ENCODE measurements at places on chromosomes 5 and 9.

GRCh38 chr5:1161833-1162229, 39.6 kb upstream of the SLC6A19 start:
- DNase-seq = no peak

GRCh38 chr5:94793113-94793815, 174.8 kb downstream of the SLF1 start:
- no peak for DNase-seq

DNA sequence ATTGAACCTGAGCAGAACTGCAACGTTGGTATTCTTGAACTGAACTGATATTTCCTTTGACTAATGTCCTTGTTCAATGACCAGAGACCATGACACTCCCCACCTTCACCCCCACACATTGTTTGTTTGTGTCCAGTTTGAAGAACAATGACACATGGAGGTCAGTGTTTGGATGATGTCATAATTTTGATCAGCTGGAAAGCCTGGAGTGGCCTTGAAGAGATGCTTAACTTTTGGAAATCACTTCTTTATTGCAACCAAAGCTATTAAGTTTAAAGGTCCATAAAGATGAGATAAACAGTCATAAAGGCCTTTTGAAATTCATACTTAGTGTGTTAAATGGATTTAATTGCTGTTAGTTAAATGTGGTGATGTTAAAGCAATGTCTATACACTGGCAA, 92.7 kb downstream of the TMC1 start:
- DNase-seq = no peak

DNA sequence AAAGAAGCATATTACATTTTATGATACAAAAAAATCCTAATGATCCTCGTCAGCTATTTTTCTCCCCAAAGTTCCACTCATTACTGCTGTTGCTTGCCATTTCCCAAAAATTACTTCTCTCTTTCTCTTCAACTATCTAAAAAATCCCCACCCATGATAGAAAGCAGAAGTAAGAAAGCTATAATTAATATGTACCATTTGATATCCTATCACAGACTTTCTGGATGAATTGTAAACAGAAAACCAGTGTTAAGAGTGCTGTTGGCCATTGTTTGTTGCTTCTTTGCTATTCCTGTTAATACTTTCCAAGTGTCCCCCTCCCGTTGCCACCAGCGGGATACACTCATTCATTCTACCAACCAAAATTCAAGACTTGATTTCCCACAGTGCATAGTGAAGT, 136.3 kb upstream of the SMARCA2 start:
- DNase-seq = no peak

DNA sequence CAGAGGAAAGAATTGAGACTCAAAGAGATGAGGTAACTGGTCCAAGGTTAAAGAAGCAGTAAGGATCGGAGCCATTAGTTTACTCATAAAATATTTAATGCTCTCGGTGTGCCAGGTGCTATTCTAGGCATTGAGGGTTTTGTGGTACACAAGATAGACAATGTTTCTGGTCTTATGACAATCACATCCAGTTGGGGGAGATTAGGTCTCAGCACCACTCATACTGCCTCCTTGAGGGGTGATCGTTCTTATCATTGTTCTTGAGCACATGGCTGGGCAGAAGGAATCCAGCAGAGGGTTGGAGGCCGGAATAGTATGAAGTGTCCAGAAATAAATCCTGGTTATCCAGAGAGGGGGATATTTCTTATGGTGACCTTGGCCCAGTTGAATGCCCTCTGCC, 40.7 kb upstream of the LCP2 start:
- DNase-seq = no peak

DNA sequence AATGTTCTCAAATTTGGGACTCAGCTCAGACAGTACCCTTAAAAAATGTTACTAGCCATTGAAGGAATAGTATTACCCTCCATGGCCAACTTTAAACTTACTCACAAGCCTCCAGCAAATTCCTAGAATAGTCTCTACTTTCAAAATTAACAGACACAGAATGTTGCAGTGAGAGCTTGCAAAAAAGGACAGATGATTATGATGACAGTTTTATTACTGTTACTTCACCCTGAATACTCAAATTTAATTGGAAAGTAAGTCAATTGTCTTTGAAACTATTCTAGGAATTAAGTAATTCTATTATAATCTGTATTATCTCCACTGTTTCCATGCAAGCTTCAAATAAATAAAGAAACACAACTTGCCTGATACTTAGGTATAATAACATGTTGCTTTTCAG, 288.3 kb downstream of the SLF1 start:
- DNase-seq = no peak

DNA sequence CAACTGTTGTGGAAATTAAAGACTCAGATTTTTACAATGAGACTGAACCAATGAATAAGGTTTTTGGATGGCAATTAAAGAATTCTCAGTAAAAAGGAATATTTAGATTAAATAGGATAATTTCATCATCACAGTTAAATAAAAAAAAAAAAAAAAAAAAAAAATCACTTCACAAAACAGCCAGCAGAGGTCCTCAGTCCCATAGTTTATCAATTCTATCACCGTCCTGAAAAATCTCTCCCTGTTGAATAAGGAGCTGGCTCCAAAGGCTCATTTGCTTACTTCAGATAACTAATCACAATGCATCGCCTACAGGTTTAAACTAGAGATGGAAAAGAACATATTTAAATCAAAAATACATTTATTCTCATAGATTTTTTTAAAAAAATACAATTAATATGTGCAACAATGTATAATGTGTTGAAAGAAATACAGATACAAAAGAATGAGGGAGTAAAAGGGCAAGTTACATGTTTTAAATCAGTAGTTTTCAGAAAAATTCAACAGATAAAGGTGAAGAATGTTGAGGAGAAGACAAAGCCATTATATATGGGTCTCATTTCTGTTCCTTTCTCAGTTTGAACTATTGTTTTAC, 175.8 kb upstream of the CHD1 start:
- DNase-seq = no peak

- DNase-seq = no peak
These were observed 296.9 kb downstream of the ADAMTS6 start for GRCh38 chr5:65184780-65185179.

GRCh38 chr5:150112201-150113046, 26.1 kb upstream of the CSF1R start:
- no peak for DNase-seq

- DNase-seq = no peak
These were observed 198.3 kb downstream of the KCTD16 start for GRCh38 chr5:144369006-144369405.

GRCh38 chr9:91301161-91301560, 60.6 kb downstream of the AUH start:
- no peak for DNase-seq

GRCh38 chr5:126274076-126274762, 149.0 kb upstream of the GRAMD2B start:
- DNase-seq = no peak

DNA sequence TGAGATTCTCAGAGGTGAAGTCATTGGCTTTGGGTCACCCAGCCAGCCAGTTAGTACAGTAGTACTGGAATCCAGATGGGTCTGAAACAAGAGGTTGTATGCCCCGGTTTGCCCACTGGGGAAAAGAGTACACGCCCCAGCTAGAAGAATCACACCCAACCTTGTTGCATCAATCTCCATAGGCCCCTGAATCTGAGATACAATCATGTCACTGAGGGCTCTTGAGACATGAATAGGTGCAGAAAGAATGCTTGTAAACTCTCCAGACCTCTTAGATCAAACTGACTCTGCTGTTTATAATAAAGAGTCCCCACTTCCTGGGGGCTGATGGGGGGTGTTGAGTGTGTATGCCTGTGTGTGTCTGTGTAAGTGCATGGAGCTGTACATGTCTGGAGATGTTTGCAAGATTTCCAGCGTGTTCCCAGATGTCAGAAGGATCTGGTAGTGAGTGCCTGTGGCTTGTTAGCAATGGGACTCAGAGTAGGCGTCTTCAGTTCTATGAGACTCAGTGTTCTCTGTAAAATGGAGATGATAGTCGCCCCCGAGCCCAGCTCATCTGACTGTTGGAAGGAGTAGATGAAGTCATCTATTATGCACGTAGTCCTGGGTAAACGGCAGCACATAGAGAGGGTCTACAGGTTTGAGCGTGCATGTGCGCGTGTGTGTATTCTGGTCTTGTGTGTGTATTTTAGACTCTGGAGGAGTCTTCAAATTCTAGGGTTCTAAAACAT, 48.2 kb downstream of the COL27A1 start:
- no peak for DNase-seq

DNA sequence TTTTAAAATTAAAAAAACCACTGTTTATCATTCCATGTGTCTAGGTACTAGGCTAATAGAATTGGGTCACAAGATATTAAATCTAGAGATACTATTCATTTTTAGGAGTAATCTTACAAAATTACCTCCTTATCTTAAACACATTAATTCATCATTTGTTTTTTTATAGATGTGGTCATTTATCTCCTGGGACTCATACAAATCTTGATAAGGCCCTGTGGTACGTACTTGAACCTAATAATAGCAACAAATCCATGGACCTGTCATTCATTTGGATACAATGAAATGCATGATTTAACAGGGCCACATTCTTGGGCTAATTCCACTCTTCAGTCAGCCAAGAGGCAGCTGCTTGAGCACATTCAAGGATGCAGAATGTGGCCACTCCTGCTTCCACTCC, 66.4 kb upstream of the MARCHF11 start:
- no peak for DNase-seq

- no peak for DNase-seq
These were observed 54.8 kb upstream of the CPEB4 start for GRCh38 chr5:173833196-173833985.

- DNase-seq = no peak
These were observed 95.8 kb downstream of the PLPP1 start for GRCh38 chr5:55438998-55439397.

DNA sequence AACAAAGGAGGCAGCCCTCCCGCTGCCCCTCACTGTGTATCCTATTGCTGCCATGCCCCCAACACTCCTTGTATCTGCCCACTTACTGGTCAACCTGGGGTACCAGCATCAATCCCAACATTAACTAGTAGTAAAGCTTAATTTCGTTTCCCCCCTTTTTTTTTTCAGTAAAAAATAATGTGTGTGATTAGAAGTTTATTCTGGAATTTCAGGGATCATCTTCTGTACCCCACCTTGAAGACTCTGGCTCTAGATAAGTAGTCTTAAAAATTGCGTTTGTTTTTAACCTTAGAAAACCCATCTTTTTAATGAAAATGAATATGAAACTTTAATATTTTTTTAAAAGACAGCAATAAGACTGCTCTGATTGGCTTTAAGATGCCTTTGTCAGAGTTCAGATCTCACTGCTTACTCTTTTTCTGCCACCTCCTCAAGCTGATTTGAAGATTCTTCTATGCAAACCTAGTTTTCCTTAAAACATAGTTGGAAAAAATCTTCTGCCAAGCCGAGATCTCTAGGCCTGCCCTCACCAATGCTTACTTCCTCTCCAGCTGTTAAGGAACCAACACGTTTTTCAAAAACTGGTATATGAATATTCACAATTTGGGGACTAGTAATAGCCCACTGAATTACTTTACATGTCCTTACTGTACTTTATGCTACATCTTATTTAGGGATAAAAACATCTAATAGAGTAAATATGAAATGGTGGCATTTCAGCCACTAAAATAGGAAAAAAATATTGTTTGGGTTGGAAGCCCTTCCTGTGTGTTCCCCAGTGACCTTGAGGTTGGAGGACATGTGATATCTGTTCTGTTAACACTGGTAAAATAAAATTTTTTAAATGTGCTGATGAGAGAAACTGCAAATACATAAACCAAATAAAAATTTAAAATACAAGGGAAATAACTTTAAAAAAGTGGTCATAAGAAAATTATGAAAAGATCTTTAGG, 4.0 kb upstream of the RHOBTB3 start:
- no peak for DNase-seq

DNA sequence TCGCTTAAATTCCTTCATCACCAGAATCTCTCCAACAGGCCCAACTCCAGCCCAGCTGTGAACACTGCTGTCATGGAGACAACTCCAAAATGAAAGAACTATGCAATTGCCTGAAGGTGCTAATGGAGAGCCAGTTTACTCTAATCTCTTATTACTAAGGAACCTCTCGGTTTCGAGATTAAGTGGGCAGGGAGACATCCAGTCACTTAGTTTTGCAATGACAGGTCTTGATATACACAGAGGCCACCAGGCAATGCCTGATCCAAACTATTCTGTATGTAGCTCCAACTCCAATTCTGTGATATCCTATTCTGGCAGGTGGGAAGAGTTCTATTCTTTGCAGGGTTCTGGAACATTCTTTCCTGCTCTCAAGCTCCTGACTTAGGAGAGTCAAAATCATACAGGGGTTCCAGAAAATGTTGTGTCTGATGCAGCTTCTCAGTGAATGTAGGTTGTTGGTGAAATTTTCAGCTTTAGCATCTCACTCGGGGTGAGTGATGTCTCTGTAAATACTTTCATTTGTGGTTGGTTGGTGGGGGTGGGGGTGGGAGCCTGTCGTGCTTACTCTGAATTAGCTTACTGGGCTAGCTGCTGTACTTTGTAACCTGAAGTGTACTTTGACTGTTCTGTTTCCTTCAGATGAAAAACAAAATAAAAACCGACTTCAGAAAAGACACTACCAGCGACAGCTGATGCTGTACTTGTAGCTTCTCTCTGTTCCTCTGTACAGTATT, 170.9 kb downstream of the PALM2AKAP2 start:
- DNase-seq = no peak

GRCh38 chr5:150460781-150461180, 11.2 kb upstream of the RPS14 start:
- no peak for DNase-seq

DNA sequence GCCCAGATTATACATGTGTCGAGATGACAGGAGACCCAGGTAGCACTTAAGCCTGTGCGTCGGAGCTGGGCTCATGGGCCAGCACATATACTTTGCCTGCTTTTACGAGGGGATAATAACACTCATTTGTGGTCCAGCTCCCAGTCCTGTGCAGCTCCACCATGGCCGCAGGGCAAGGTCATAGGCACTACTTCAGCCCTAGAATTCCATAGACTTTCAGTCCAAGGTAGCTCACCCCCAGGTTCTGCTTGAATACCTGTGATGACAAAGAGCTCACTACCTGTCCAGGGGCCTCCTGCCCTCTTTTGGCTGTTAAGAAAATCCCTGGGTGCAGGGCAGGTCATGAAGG, 1.7 kb downstream of the CORO2A start:
- no peak for DNase-seq

DNA sequence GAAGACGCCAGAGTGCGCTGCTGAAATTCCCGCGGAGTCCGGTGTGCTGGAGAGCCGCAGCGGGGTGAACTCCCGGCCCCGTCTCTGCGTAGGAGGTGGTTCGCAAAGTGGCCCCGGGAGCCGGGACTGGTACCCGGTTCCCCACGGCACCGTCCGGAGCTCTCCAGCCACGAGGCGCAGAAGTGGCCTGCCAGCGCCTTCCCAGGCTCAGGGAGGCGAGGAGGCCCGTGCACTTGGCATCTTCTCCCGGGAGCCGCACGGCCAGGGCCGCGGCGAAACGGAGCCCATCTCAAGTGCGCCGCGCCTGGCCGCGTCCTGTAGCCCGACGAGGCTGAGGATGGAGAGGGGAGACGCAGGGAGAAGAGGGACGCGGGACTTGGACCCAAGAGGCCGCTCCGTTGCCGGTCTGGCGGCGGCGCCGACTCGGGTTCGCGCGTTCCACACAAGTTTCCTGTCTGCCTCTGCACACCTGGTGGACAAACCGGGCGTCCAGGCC, 1.1 kb upstream of the IRX1 start:
- DNase-seq = peak; percentile 62

All from NCI-H526 treated with DMSO at 0.1 percent for 48 hours (cell line).